ENCODE measurements at places on chromosomes 6 and 20. TPM values are rescaled to one million over a fixed set of nuclear protein-coding genes. Genes with fewer than 3 reads are reported as not detected.

GRCh38 chr6:120077489-120077888 lies 727.9 kb upstream of the MAN1A1 start:
- H3K4me3 ChIP-seq: no peak overlapping the region
- H3K36me3 ChIP-seq: no peaks in the 10 kb centered on the region
- no peaks in the 10 kb centered on the region for H3K27me3 ChIP-seq
- DNase-seq: no peak
- no peaks in the 10 kb centered on the region for H3K4me1 ChIP-seq
- H3K27ac ChIP-seq: no peak overlapping the region

- H3K4me3 ChIP-seq: no peak overlapping the region
- no peak for DNase-seq
- peaks cover 21% of the 10 kb centered on the region for H3K4me1 ChIP-seq
- H3K27me3 ChIP-seq: no peaks in the 10 kb centered on the region
Observed at GRCh38 chr6:35717449-35718374, 19.1 kb upstream of the ARMC12 start.

DNA sequence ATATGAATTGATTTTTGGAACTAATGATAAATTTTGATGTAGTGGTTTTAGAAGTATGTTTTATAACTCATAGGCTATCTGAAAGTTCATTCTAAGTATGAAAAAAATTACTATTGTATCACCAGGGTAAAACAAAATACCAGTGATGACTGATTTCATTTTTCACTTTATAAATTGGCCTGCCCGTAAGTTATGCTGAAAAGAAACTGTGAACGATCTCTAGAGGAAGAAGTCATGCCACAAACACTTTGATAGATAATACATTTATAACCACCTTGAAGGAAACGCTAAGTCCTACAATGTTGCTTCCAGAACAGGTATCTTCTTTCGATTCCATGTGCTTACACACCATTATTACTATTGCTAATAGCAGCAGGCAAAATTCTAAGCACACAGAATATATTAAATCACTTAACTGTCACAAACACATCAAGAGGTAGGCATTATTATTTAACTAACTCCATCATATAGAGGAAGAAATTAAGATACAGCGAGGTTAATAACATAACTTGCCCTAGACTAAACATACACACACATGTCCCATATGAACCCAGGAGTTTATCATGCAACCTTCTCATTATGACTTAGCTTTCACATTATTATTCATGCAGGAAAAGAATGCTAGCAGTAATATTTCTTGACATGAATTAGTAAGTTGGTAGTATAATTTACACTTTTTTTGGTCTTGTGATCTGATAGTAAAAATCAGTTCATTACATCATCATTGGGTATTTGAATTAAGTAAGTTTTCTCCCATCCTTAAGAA lies 44.7 kb downstream of the RGS17 start:
- H3K27ac ChIP-seq: no peak overlapping the region
- no peaks in the 10 kb centered on the region for H3K27me3 ChIP-seq
- H3K4me1 ChIP-seq: no peaks in the 10 kb centered on the region
- no peak for DNase-seq
- H3K36me3 ChIP-seq: no peaks in the 10 kb centered on the region

DNA sequence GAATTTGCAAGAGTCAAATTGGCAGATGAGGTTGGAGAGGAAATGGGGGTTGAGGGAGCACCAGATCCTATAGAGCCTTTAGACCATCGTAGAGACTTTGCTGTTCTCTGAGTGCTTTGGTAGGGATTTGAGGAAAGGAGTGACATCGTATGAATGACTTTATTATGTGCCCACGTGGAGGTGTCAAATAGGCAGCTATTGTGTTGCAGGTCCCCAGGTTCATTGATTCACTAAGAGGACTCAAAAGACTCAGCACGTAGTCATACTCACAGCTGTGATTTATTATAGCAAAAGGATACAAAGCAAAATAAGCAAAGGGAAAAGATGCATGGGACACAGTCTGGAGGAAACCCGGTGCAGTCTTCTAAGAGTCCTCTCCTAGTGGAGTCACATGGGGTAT lies 2.2 kb downstream of the MTRES1 start:
- no peaks in the 10 kb centered on the region for H3K27me3 ChIP-seq
- H3K4me1 ChIP-seq: no peaks in the 10 kb centered on the region
- DNase-seq: no peak
- no peak overlapping the region for H3K4me3 ChIP-seq
- H3K27ac ChIP-seq: no peak overlapping the region
- H3K36me3 ChIP-seq: no peaks in the 10 kb centered on the region

GRCh38 chr20:9498322-9498721 lies 16.1 kb upstream of the LAMP5 start:
- DNase-seq: no peak
- no peak overlapping the region for H3K4me3 ChIP-seq
- H3K27ac ChIP-seq: no peak overlapping the region
- no peaks in the 10 kb centered on the region for H3K4me1 ChIP-seq

ARFRP1 gene
- 41.1 TPM for total RNA-seq

GRCh38 chr6:127924440-127924839 lies 23.6 kb upstream of the THEMIS start:
- H3K27me3 ChIP-seq: no peaks in the 10 kb centered on the region
- H3K36me3 ChIP-seq: no peaks in the 10 kb centered on the region
- no peaks in the 10 kb centered on the region for H3K4me1 ChIP-seq
- H3K27ac ChIP-seq: no peak overlapping the region

GRCh38 chr6:98653179-98653578 lies 181.2 kb upstream of the POU3F2 start:
- H3K27me3 ChIP-seq: no peaks in the 10 kb centered on the region
- H3K4me3 ChIP-seq: no peak overlapping the region
- H3K27ac ChIP-seq: no peak overlapping the region
- DNase-seq: peak; percentile 17
- no peaks in the 10 kb centered on the region for H3K36me3 ChIP-seq
- H3K4me1 ChIP-seq: no peaks in the 10 kb centered on the region

FLOT1 gene
- 120 TPM for total RNA-seq

DNA sequence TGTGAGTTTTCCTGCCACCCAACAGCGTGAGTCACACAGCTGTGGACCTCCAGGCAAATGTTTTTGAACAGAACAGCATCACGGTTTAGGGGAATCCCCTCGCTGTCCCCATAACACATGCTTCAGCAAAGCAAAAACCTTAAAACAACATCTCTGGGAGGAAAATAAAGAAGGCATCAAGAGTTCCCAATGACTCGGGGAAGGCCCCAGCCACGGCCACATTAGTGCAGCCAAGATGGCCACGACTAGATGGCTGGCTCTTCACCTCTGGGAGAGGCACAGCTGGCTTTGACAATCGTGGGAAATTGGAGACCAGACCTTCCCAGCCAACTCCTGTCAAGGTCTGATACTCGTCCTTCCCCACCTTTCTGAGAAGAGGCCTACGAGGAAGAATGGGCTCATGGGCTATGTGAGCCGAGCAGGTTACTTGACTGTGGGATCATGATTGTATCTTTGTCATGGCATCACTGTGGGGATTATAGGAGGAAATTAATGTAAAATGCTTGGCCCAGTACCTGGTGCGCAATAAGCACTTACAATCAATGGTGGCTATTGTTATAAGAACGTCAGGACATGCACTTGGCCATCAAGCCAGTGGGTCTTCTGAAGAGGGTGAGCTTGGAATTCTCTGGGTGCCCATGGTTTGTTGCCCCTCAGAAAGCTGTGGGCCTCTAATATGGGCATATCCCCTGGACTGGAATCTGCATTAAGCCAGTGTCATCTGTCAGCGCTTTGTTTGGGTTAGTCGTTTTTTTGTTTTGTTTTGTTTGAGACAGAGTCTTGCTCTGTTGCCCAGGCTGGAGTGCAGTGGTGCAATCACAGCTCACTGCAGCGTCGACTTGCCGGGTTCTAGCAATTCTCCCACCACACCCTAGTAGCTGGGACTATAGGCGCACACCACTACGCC lies 43.6 kb downstream of the FGD2 start:
- H3K4me1 ChIP-seq: no peaks in the 10 kb centered on the region
- DNase-seq: no peak
- H3K36me3 ChIP-seq: no peaks in the 10 kb centered on the region

GRCh38 chr6:157460182-157460999 lies 79.4 kb downstream of the ZDHHC14 start:
- peaks cover 5% of the 10 kb centered on the region for H3K4me1 ChIP-seq
- DNase-seq: no peak
- H3K27me3 ChIP-seq: no peaks in the 10 kb centered on the region

- H3K27ac ChIP-seq: no peak overlapping the region
- H3K27me3 ChIP-seq: no peaks in the 10 kb centered on the region
- no peaks in the 10 kb centered on the region for H3K36me3 ChIP-seq
- DNase-seq: peak; percentile 64
- H3K4me3 ChIP-seq: no peak overlapping the region
- no peaks in the 10 kb centered on the region for H3K4me1 ChIP-seq
Observed at GRCh38 chr6:53734473-53735299, 60.1 kb upstream of the LRRC1 start.

DNA sequence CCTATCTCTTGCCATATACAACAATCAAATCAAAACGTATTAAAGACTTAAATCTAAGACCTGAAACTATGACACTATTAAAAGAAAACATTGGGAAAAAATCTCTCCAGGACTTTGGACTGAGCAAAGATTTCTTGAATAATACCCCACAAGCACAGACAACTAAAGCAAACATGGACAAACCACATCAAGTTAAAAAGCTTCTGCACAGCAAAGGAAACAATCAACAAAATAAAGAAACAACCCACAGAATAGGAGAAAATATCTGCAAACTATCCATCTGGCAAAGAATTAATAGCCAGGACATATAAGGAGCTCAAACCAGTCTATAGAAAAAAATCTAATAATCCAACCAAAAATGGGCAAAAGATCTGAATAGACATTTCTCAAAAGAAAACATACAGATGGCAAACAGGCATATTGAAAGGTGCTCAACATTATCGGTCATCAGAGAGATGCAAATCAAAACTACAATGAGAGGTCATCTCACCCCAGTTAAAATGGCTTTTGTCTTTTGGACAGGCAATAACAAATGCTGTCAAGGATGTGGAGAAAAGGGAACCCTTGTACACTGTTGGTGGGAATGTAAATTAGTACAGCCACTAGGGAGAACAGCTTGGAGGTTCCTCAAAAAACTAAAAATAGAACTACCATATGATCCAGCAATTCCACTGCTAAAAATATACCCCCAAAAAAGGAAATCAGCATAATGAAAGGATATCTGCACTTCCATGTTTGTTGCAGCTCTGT lies 76.2 kb downstream of the SNX5 start:
- DNase-seq: no peak
- no peak overlapping the region for H3K27ac ChIP-seq
- no peaks in the 10 kb centered on the region for H3K36me3 ChIP-seq
- no peaks in the 10 kb centered on the region for H3K27me3 ChIP-seq
- peaks cover 7% of the 10 kb centered on the region for H3K4me1 ChIP-seq

DNA sequence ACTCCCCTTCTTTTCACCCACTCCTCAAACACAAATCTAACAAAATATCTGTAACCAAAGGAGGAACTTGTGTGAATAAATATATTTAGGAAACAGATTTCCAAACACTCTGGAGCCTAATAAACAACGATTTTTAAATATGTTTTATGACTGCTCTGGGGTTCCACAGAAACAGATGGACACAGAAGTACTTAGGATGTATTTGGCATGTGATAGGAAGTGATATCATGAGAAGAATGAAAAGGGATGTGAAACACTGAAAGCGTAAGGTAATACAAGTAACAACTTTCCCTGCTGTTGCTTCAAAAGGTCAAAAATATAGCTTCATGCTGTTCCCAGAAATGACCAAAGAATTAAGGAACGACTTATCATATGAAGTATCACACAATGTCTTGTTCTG lies 26.1 kb upstream of the ENPP1 start:
- no peaks in the 10 kb centered on the region for H3K4me1 ChIP-seq
- no peaks in the 10 kb centered on the region for H3K36me3 ChIP-seq
- H3K27me3 ChIP-seq: no peaks in the 10 kb centered on the region
- DNase-seq: no peak
- H3K4me3 ChIP-seq: no peak overlapping the region

DNA sequence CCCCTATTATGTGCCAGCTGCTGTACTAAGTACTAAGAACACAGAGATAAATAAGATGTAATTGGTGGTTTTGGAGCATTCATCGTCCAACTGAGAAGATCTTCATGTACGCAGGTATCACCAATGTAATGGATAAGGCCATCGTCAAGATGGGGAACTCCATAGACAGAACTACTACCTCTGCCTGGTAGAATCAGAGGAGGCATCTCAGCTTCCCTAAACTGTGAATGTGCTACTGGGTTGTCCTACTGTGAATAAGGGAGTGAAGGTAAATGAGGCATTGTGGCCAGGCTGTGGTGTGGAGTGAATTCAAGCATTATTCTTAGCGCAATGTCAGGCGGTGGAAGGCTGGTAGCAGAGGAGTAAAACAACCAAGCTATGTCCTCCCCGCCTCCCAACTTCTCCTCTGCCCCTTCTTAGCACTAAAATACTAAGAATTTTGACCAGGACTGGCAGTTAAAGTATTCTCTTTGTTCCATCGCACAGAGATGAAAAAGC lies 68.2 kb downstream of the TBC1D7 start:
- no peak overlapping the region for H3K27ac ChIP-seq
- no peaks in the 10 kb centered on the region for H3K4me1 ChIP-seq
- H3K27me3 ChIP-seq: no peaks in the 10 kb centered on the region
- H3K4me3 ChIP-seq: no peak overlapping the region

DNA sequence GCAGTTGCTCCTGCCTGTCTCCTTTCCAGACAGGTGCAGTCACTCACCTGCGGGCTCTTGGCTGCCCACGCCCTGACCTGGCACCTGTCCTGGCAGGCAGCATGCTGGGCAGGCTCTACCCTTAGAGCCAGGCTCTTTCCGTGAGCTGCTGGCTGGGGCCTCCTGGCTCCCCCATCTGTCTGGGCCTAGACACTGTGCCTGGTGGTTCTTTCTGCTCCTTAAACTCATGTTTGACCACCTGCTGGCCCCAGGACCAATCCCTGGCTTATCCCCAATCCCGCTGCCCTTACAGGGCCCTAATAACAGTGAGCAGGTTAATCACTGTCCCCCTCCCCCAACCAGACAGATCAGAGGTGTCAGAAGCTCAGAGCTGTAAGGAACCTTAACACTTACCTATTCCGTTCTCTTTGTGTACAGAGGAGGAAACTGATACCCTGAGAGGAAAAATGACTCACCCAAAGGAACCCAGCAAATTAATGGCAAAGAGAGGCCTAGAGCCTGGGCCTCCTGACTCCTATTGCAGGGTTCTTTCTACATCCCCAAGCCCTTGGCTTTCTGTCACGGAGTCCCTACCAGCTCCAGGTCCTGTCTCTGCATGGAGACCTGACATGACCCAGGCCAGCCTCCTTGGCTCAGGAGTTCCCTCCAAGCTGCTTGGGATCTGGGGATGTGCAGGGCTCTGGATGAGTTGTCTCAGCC lies 54.7 kb downstream of the RAB44 start:
- no peak for DNase-seq
- no peak overlapping the region for H3K27ac ChIP-seq
- no peak overlapping the region for H3K4me3 ChIP-seq
- no peaks in the 10 kb centered on the region for H3K27me3 ChIP-seq

- no peak for DNase-seq
- no peak overlapping the region for H3K4me3 ChIP-seq
- H3K4me1 ChIP-seq: no peaks in the 10 kb centered on the region
- H3K27ac ChIP-seq: no peak overlapping the region
Observed at GRCh38 chr6:125274935-125275334, 26.8 kb downstream of the HDDC2 start.

TAF4 gene
- 32.7 TPM for total RNA-seq
